Hepatocyte (in vitro differentiated cells): ENCODE measurements at places on chromosomes 4 and X. TPM values are rescaled to one million over a fixed set of nuclear protein-coding genes. Genes with fewer than 3 reads are reported as not detected.

DNA sequence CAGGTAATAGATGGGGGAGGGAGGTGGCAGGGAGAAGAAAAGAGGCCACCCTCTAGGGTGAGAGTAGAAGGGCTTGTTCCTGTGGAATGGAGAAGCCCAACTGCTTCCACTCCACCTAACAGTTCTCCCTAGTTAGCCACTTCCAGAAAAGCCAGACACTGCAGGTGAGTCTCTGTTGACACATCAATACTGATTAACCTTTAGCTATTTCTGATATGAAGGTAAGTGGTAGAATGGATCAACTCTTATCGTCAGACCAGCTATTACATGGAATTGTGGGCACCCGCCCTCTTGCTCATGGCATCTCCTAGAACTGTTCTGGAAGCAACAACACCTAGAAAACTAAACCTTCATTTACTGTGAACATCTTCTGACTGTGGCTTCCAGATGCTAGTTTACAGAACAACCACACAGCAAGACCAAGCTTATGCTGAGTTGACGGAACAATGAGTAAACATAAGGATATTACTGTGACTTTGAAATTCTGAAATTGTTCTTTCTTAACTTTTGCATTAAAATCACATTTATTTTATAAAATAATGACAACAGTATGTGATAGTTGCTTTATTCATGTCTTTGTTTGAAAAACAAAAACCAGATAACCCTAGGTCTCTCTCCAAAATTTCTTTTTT is 44.7 kb downstream of the ANXA3 start:
- H3K4me3 ChIP-seq: no peak overlapping the region
- DNase-seq: peak; percentile 16
- no peaks in the 10 kb centered on the region for H3K36me3 ChIP-seq
- H3K4me1 ChIP-seq: no peaks in the 10 kb centered on the region
- no peaks in the 10 kb centered on the region for H3K27me3 ChIP-seq

DNA sequence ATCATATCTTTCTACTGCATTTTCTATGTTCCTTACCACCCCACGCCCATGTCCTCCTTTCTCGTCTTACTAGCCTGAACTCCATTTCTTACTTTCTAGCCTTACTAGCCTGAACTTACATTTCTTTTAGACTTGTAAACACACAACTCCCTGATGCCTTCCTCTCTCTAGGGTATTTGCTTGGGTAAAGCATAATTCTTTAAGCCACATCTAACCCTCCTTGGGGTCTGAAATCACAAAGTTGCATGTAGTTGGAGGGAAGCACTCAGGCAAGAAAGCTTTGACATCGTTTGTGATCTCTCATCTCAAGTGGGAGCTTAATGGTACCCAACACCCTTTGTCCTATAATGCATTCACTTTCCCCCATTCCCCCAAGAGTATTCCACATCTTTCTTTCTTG is 124.4 kb downstream of the SPOCK3 start:
- no peak overlapping the region for H3K4me3 ChIP-seq
- DNase-seq: no peak
- no peaks in the 10 kb centered on the region for H3K27me3 ChIP-seq
- no peaks in the 10 kb centered on the region for H3K36me3 ChIP-seq
- no peak overlapping the region for H3K27ac ChIP-seq
- no peaks in the 10 kb centered on the region for H3K4me1 ChIP-seq

GRCh38 chr4:182337366-182337765 is 94.2 kb downstream of the TENM3 start:
- H3K4me1 ChIP-seq: peaks cover 12% of the 10 kb centered on the region
- H3K4me3 ChIP-seq: no peak overlapping the region
- H3K27ac ChIP-seq: no peak overlapping the region
- no peaks in the 10 kb centered on the region for H3K27me3 ChIP-seq

Gene TMEM150C
- total RNA-seq: 4.0 and 4.5 TPM in 2 replicates

- no peak overlapping the region for H3K4me3 ChIP-seq
- no peaks in the 10 kb centered on the region for H3K27me3 ChIP-seq
- DNase-seq: no peak
These were observed 67.9 kb downstream of the RBPJ start for GRCh38 chr4:26388671-26389070.

GRCh38 chrX:31280580-31280979 is 208.7 kb upstream of the FTHL17 start:
- no peak for DNase-seq
- no peaks in the 10 kb centered on the region for H3K36me3 ChIP-seq
- no peaks in the 10 kb centered on the region for H3K4me1 ChIP-seq
- H3K4me3 ChIP-seq: no peak overlapping the region

Gene OGT
- 117 and 120 TPM in 2 replicates for total RNA-seq

Gene GABRB1
- total RNA-seq: 2.8 and 4.9 TPM in 2 replicates

- no peak for DNase-seq
- no peaks in the 10 kb centered on the region for H3K27me3 ChIP-seq
- H3K4me1 ChIP-seq: no peaks in the 10 kb centered on the region
- H3K36me3 ChIP-seq: no peaks in the 10 kb centered on the region
- no peak overlapping the region for H3K27ac ChIP-seq
These were observed 75.5 kb downstream of the ING2 start for GRCh38 chr4:183580370-183580769.

GRCh38 chrX:122625821-122626220 is 558.3 kb upstream of the GRIA3 start:
- no peak for DNase-seq
- H3K27ac ChIP-seq: no peak overlapping the region
- H3K4me3 ChIP-seq: no peak overlapping the region
